ENCODE measurements at places on chromosomes 11 and 22.

- no peak for DNase-seq
Observed at GRCh38 chr11:85316967-85317366, 310.2 kb downstream of the DLG2 start.

DNA sequence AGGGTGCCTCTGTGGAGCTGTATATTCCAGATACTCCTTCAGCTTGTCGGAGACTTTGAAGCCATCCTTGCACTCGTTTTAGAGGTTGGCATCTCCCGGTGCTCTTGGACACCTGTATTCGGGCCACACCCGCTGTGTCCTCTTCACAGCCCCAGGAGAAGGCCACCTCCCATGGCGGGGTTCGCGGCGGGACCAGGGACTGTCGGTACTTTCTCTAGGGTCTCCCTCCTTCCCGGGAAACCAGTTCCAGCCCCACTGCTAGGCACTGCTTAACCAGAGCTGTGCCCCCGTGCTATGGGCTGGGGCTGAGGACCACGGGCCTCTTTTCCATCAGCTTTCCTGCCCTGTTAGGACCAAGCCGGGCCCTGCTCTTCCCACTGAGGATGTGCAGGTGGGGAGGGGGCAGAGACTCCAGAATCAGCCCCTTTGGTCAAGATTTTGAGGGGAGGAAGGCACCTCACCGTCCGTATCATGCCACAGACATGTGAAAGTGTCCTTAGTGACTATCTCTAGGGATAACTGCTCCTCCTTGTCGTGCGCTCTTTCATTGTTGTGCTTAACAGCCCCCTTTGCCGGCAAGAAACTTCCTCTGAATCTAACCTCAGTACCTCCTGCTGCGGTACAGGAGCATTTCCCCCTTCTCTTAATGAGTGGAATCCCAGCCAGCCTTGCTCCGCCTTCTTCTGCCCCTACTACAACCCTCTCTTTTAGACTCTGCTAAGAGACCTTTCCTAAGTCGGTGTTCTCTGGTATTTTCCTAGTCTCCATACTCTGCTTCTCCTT lies 1.2 kb upstream of the B3GAT1 start:
- DNase-seq = no peak

DNA sequence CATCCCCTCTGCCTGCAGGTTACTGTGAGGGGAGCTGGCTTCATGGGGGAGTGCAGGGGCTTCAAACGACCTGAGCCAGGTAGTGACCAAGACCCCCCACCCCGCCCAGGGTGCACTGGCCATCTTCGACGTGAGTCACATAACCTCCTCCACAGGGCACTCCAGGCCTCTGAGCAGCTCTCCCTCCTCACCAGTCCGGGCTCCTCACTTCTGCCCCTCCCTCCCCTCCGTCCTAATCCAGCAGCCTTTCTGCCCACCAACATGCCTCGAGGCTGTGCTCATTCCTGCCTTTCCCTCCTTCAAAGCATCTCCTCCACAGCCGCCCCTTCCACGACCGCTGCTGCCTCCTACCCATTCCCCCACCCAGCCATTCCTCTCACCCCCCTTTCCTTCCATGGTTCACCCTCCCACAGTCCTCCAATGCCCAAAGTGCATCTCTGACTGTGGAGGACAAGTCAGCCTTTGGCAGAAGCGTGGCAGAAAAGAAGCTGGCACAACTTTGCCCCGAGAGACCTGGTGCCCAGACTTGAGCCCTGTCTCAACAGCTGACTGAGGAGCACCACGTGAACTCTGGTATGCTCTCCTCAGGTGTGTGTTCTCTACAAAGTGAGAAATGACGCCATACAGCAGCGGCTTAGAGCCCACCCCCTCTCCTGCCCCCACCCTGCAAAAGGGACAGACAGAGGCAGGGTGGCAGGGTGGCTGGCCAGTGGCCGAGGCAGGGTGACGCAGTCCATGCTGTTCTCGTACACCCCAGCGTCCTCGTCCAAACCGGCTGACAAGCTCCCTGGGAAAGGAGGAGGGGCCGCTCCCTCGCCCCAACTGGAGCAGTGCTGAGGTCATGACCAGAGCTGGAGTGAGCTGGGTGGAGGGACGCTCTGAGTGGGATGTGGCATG lies 30.4 kb downstream of the OPCML start:
- no peak for DNase-seq

GRCh38 chr11:63681321-63682065 lies at the start of gene RTN3:
Gene RTN3 (plus strand): TSS chr11:63681500. CDS start chr11:63681637, 137 bp downstream.
- DNase-seq = peak; percentile 95

DNA sequence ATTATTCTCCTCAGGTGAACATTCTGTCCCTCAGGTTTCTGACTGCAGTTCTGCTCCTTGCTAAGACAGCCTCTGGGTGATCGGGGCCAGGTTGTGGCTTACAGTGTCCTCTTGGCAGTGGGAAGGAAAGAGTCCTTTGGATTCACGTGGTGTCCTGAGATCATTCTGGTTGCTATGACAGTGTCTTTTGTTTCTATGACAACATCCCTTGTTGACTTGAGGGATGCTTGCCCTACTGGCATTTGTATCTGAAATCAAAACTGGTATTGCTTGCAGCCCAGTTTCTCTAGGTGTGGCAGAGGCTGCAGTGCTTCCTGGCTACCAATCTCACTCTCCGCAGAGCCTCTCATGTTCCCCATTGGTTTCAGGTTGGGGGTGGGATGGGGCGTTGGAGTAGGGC lies 151.8 kb upstream of the CCDC90B start:
- no peak for DNase-seq

- no peak for DNase-seq
Observed at GRCh38 chr11:31828217-31828616, 17.1 kb upstream of the PAX6 start.

All from GM12892 (cell line).